Adipose tissue (tissue), 3 donors: ENCODE measurements at places on chromosomes 13 and 19. TPM values are rescaled to one million over a fixed set of nuclear protein-coding genes. Genes with fewer than 3 reads are reported as not detected.

The IRGC gene
- not detected for polyA plus RNA-seq

The CCNA1 gene
- polyA plus RNA-seq = 0.24 TPM

The FAM216B gene
- not detected for polyA plus RNA-seq

The ANKRD24 gene
- 2.2 TPM for polyA plus RNA-seq

The SHC2 gene
- 39.4 TPM for polyA plus RNA-seq

The PCDH8 gene
- not detected for polyA plus RNA-seq

The LIM2 gene
- not detected for polyA plus RNA-seq

The PCDH9 gene
- 0.49 TPM for polyA plus RNA-seq

The RDH8 gene
- polyA plus RNA-seq = not detected

The SERTAD3 gene
- polyA plus RNA-seq = 8.3 TPM
